ENCODE measurements at places on chromosomes 6 and 20.

- peaks cover 2% of the 10 kb centered on the region for H3K36me3 ChIP-seq
- H3K4me3 ChIP-seq = no peak overlapping the region
- H3K4me1 ChIP-seq = peaks cover 47% of the 10 kb centered on the region
- no peak overlapping the region for H3K27ac ChIP-seq
Measured at GRCh38 chr20:57616143-57616951, 3.9 kb downstream of the ZBP1 start.

GRCh38 chr6:92496527-92496926 lies 922.8 kb downstream of the EPHA7 start:
- no peak for DNase-seq
- no peaks in the 10 kb centered on the region for H3K36me3 ChIP-seq
- no peak overlapping the region for H3K4me3 ChIP-seq
- H3K4me1 ChIP-seq = no peaks in the 10 kb centered on the region

GRCh38 chr6:5143634-5144311 lies 58.6 kb downstream of the PPP1R3G start:
- no peak overlapping the region for H3K4me3 ChIP-seq
- H3K4me1 ChIP-seq = no peaks in the 10 kb centered on the region
- peak; percentile 91 for DNase-seq
- H3K27me3 ChIP-seq = no peaks in the 10 kb centered on the region
- H3K36me3 ChIP-seq = no peaks in the 10 kb centered on the region

DNA sequence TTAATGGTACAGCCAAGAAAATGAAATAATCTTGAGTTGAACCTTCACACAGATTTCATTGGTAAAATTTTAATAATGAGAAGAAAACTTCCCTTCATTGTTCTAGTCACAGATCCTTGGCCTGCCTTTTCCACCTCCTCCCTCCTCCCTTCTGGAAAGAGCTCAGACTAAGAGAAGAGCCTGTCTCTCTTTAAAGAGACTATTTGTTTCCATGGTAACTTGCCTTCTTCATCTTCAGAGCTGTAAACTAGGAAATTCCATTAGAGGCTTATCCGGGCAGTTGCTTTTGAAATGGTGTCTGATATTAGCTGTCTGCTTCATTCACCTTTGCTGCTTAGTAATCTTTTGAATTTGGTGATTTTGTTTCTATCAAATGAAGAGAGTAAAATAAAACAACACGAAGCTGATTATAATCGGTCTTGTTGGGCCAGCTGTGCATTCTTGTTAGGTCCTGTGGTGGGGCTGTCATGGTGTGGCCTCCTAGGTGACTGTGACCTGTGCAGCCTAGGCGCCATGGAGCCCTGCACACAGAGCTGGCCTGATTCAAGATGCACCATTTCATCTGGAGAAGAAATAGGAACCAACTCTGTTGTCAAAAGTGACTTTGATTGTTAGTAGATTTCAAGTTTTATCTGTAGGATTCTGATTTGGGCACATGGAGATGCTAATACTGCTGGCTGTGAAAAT lies 96.7 kb downstream of the MAP3K7 start:
- H3K27me3 ChIP-seq = peaks cover 9% of the 10 kb centered on the region
- no peak overlapping the region for H3K4me3 ChIP-seq
- no peak overlapping the region for H3K27ac ChIP-seq
- H3K36me3 ChIP-seq = no peaks in the 10 kb centered on the region
- DNase-seq = no peak

- DNase-seq = no peak
- peaks cover 17% of the 10 kb centered on the region for H3K36me3 ChIP-seq
- H3K4me1 ChIP-seq = no peaks in the 10 kb centered on the region
- H3K4me3 ChIP-seq = no peak overlapping the region
- no peaks in the 10 kb centered on the region for H3K27me3 ChIP-seq
- no peak overlapping the region for H3K27ac ChIP-seq
Measured at GRCh38 chr20:62284448-62284847, 18.3 kb upstream of the ADRM1 start.

- H3K36me3 ChIP-seq = no peaks in the 10 kb centered on the region
- H3K27ac ChIP-seq = no peak overlapping the region
- H3K27me3 ChIP-seq = no peaks in the 10 kb centered on the region
Measured at GRCh38 chr6:54998576-54998975, 152.0 kb downstream of the FAM83B start.

- no peak overlapping the region for H3K27ac ChIP-seq
- H3K4me3 ChIP-seq = no peak overlapping the region
- DNase-seq = no peak
- no peaks in the 10 kb centered on the region for H3K36me3 ChIP-seq
- H3K27me3 ChIP-seq = peaks cover 4% of the 10 kb centered on the region
Measured at GRCh38 chr6:7846966-7847818, 63.4 kb downstream of the TXNDC5 start.

DNA sequence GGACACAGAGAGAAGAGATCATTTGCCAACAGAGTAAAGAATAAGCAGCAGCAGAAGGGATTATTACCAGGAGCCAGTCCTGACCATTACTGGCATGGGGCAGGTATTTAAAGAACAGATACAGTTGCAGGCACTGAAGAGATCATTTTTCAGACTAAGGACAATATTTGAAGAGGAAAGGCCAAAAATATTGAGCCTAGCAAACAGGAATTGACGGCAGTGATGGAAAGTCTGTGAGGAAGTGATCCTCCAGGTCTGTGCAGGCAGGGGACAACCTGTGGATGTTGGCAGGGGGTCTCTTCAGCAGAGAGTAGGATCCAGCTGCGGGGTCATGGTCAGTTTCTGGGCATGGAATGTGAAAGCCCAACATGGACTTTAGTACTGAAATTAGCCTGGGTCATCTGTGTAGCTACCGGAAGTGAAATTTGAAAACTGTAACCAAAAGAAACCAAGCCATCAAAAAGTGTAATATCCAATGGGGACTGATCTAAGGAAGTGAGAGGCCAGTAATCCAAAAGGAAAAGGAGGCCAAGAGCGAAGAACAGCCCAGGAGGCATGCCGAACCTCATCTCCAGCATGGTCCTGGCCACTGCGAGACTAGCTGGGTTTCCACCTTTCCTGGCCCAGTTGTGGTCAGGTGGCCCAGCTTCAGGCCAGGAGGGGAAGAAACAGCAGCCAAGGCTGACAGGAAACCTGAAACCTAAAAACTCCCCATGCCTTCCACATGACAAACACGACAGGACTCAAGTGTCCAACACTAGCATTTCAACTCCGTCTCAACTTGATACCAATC lies 115.1 kb upstream of the TNFAIP3 start:
- no peak overlapping the region for H3K4me3 ChIP-seq
- H3K27ac ChIP-seq = no peak overlapping the region
- H3K4me1 ChIP-seq = no peaks in the 10 kb centered on the region
- H3K27me3 ChIP-seq = peaks cover 4% of the 10 kb centered on the region
- no peaks in the 10 kb centered on the region for H3K36me3 ChIP-seq

- peaks cover 37% of the 10 kb centered on the region for H3K4me1 ChIP-seq
- H3K36me3 ChIP-seq = peaks cover 53% of the 10 kb centered on the region
- H3K27me3 ChIP-seq = no peaks in the 10 kb centered on the region
Measured at GRCh38 chr20:62888910-62889309, 27.3 kb upstream of the TCFL5 start.

DNA sequence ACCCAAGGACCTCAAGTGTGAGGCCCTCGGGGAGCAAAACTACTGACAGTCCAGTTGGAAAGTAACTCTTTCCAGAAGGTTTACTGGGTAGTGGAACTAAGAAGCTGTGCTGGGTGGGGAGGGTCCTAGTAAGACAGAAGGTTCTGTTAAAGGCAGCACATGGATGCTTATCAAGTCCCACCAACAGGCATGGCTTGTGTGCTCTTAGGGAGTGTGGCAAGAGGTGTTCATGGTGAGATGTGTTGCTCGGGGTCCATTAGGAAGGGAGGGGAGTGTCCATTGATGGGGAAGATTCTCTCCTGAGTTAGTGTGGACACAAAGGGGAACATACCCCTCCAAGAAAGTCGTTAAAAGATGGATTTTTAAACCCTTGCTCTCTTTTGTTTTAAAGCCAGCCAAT lies 120.6 kb downstream of the LY86 start:
- no peaks in the 10 kb centered on the region for H3K36me3 ChIP-seq
- peaks cover 23% of the 10 kb centered on the region for H3K4me1 ChIP-seq
- H3K27ac ChIP-seq = no peak overlapping the region
- H3K27me3 ChIP-seq = peaks cover 12% of the 10 kb centered on the region

- no peak for DNase-seq
- H3K36me3 ChIP-seq = peaks cover 60% of the 10 kb centered on the region
- H3K27me3 ChIP-seq = no peaks in the 10 kb centered on the region
- H3K4me3 ChIP-seq = no peak overlapping the region
Measured at GRCh38 chr6:111854683-111855082, 18.6 kb downstream of the FYN start.

DNA sequence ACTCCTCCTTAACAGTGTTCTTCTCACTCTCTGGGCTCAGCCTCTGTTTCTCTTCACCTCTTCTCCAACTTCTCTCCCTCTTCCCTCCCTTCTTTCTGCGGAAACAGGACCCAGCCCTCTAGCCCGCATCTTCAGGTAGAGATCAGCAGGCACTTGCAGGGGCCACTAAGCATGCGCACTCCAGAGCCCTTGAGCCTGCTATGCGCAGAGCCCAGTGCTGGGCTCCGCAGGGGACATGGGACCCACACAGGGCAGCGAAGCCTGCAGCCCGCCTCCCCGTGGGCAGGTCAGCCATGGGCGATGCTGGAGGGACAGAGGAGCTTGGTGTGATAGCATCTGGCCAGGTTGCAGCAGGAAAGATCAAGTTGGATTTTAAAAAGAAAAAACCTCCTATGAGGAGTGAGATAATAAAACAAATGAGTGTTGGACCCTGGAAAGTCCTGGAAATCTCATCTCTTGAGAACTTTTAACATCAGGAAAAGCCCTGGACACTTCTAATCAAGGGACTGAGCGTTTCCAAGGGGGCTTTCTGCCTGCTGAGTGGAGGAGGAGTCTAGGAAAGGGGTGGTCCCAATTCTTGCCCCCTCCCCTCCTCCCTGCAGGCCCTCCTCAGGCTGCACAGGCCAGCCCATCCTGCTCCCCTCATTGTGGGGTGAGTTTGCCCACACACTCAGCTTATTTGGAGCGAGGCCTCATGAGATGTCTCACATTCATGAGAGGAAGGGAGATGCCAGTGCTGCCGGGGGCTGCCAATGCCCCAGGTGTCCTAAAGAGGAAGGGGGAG lies 71.9 kb downstream of the MDGA1 start:
- no peaks in the 10 kb centered on the region for H3K36me3 ChIP-seq
- H3K4me1 ChIP-seq = peaks cover 34% of the 10 kb centered on the region
- DNase-seq = no peak
- H3K4me3 ChIP-seq = no peak overlapping the region
- H3K27ac ChIP-seq = no peak overlapping the region
- peaks cover 9% of the 10 kb centered on the region for H3K27me3 ChIP-seq

DNA sequence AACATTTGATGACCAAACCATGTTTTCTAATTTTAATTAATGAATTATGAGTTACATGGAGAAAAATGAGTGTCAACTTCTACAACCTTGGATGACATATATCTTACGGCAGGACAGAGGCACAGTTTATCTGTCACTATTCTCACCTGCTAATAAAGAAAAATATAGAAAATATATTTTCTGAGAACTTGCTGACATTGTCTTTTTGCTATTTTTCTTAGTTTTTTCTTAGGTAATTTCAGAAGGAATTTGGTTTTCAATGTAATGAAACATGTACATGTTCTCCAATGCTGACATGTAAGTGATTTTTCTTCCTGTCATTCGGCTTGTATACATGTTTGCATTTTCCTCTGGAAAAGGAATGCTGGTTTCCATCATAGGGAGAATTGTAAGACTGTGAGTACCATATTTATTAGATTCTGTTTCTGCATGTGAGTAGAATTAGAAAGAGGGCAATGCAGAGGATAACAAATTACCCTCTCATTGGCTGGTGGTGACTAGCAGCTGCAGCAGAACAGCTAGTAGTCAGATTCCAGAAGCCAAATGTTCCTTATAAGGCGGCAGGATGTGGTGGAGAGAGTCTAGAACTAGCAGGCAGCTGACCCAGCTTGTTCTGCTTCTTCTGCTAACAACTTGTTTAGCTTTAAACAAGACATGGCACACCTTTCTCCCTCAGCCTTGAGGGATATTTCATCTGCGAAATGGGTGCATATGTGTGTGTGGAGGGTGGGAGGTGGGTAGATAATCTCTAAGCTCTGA lies 132.8 kb upstream of the SPACA1 start:
- H3K4me3 ChIP-seq = no peak overlapping the region
- H3K27me3 ChIP-seq = peaks cover 4% of the 10 kb centered on the region
- H3K4me1 ChIP-seq = peaks cover 8% of the 10 kb centered on the region
- H3K27ac ChIP-seq = no peak overlapping the region
- H3K36me3 ChIP-seq = no peaks in the 10 kb centered on the region
- DNase-seq = peak; percentile 21

DNA sequence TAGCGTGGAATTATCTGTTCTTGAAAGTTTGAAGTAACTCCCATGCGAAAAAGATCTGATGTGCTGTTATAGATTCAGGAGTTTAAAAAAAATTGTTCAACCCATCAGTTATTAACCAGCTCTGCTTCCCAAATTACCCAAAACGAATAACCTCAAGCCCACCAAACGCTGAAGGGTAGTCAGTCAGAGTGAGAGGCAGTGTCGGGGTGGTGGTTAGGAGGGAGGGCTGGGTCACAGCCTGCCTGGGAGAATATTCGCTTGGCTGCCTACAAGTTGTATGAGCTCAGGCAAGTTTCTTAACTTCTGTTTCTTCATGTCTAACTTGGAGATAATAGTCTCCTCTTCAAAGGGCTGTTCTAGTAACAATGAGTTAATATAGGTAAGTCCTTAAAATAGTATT lies 114.6 kb downstream of the JPH2 start:
- no peak for DNase-seq
- no peak overlapping the region for H3K27ac ChIP-seq

DNA sequence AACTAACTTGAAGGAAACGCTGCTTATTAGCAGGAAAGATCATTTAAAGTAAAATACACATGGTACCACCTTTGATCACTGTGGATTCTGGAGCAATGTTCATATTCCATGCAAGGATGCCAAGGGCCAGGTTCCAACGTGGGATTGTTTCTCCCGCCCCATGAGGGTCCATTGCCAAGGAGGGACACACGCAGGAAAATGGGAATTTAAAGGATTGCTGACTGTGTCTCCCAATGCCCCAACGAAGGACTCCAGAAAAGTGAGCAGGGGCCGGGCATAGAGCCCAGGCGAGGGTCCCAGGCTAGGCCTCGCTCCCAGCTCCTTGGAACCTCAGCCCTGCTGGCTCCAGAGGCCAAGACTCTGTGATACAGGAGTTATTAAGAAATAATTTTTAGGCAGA lies 111.2 kb downstream of the DACT2 start:
- H3K4me1 ChIP-seq = no peaks in the 10 kb centered on the region
- H3K36me3 ChIP-seq = no peaks in the 10 kb centered on the region
- H3K4me3 ChIP-seq = no peak overlapping the region
- peaks cover 4% of the 10 kb centered on the region for H3K27me3 ChIP-seq
- no peak for DNase-seq

DNA sequence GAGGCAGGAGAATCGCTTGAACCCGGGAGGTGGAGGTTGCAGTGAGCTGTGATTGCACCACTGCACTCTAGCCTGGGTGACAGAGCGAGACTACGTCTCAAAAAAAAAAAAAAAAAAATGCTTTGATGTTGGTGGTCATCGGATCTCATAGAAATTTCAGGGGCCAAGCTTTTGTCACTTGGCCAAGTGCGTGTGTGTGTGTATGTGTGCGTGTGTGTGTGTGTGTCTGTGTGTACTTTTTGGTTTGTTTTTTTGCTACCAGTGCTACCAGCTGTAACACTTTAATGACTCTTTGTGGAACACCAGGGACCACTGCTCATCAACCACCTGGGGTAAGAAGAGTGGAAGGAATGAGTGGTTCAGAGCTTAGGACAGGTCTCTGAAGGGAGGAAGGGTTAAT lies 49.7 kb downstream of the TRAF3IP2 start:
- no peaks in the 10 kb centered on the region for H3K27me3 ChIP-seq
- no peak overlapping the region for H3K4me3 ChIP-seq
- no peak for DNase-seq

- H3K4me3 ChIP-seq = no peak overlapping the region
- no peaks in the 10 kb centered on the region for H3K36me3 ChIP-seq
- peaks cover 4% of the 10 kb centered on the region for H3K27me3 ChIP-seq
- H3K27ac ChIP-seq = no peak overlapping the region
- H3K4me1 ChIP-seq = no peaks in the 10 kb centered on the region
Measured at GRCh38 chr20:57312138-57312537, 17.5 kb upstream of the SPO11 start.

Measured in activated CD4-positive, alpha-beta T cell treated with anti-CD3 and anti-CD28 coated beads for 36 hours (primary cell).